ENCODE measurements at places on chromosomes 2 and 18.

DNA sequence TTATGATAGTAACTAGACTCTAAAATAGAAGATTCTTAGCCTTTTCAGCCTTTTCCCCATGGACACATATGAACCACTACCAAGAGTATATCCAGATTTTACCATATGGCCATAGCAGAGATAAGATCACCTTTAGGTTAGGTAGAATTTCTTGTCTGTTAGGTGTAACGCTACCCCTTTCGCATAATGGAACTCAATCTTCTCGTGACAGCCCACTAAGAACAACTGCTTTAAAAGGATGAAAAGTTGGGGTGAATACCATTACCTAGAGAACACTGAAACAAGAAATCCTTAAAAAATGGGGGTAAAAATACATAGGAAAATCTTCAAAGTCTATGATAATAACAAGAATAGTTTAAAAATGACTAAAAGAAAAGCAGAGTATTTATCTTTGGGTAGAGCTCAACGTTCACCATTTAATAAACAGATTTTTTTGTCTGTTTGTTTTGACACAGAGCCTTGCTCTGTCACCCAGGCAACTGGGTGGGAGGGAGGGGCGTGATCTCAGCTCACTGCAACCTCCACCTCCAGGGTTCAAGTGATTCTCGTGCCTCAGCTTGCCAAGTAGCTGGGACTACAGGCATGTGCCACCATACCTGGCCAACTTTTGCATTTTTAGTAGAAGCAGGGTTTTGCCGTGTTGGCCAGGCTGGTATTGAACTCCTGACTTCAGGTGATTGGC is 67.2 kb downstream of the VIL1 start:
- ATAC-seq, result no peak

DNA sequence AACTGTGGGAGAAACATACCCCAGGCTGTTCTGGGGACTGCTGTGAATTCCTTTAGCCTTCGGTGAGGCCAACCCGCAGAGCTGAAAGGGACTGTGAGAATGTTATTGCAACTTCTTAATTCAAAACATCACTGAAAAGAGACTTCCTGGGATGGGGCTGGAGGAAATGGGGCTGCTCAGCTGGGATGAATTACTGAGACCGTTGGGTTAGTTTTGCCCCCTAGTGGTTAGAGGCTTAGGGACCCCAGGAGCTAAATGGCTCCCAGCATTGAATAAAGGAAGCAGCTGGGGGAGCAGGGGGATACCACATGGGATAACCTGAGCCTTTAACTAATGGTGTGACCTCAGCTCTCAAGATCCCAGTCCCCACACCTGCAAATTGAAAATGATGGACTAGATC is 941.1 kb upstream of the FANCL start:
- ATAC-seq, result no peak

DNA sequence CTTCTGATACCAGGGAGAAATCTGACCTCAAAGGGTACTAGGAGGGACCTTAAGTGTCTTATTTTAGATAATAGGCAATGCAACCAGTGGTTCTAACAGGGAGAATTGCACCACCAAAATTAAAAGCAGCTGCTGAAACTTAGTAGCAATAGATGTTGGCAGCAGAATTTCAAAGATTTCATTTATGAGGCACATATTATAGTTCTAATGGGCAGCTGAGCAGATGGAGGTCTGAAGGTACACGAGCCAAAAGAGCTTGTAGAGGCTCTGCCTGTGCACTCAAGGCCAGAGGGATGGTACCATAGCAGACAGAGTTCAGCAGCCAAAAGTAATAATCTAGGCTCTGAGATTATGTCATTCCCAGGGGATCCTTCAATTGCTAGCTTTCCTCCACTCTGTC is 87.3 kb upstream of the NCKAP5 start:
- no peak for ATAC-seq

DNA sequence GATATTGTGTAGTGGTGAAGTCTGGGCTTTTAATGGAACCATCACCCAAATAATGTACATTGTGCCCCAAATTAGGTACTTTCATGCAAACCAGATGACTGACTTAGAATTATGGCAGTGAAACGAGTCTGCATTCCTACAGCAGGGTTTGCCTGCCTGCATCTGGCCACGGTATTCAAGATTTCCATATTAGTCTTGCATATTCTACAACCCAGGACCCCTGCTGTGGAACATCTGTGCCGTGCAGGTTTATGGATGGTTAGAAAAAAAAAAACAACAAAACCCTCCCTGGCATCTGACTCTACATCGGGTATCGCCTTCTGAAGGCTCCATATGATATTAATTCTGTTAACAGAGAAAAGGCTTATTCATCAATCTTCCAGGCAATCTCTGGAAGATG is 394.8 kb downstream of the DCDC2C start:
- no peak for ATAC-seq

- no peak for ATAC-seq
Measured at GRCh38 chr18:4658804-4659203, 203.7 kb upstream of the DLGAP1 start.

GRCh38 chr2:44805401-44806235 is 135.9 kb upstream of the SIX3 start:
- no peak for ATAC-seq

- no peak for ATAC-seq
Measured at GRCh38 chr2:42663828-42664227, 95.4 kb downstream of the MTA3 start.

DNA sequence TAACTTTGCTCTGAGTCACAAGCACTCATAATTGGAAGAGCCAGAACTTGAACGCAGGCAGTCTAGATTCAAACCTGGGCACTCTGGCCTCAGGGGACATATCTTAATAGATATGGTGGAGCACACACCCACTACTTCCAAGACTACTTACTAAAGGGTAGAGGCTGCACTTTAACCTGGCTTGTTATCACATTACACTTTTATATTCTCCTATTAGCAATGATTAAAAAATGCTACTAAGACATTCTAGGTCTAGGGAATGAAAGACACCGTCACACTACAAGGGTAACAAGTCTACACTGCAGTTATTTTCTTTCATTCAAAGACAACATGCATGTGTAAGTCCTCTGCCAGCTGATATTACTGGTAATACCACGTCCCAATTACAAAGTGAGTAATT is 258.8 kb downstream of the ZNF521 start:
- ATAC-seq, result no peak

DNA sequence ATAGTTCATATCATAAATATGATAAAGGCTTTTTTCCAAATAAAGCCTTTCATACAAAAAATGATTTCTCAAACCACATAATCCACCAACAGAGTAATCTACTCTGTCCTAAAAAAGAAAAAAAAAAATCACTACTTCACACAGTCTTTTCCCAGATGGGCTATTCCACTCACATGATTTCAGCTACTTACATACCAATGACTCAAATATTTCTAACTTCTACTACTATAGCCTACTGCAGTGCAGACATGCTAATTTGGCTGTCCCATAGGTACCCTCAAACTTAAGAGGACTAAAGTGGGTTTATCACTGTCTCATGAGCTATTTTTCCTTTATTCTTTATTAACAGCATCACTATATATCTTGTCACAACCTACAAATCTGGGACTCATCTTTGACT is 57.4 kb downstream of the SLC66A3 start:
- peak; percentile 60 for ATAC-seq

DNA sequence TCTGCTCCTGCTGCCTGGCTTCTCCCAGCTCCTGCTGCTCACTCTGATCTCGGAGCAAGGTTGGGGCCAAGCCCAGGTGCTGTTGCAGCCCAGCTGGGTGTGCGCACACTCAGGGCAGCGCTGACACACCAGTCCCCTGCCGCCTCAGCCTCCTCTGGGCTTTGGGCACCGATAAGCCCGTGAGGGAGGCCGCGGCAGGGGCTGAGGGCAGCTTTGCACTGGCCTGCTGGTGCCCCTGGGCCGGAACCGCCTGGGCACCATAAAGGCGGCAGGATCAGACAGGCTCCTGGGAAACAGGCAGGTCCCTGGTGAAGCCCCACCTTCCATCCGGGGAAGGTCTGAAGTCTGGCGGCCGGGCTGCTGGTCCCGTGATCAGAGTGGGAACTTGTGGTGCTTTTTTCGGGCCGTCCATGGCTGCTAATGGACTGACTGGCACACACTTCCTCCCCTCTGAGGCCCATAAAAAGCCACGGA is 14.1 kb upstream of the EML6 start:
- ATAC-seq, result no peak

- peak; percentile 98 for ATAC-seq
Measured at GRCh38 chr2:178914259-178914849, 107.1 kb upstream of the TTN start.

- peak; percentile 90 for ATAC-seq
Measured at GRCh38 chr2:218301176-218301819, 9.0 kb upstream of the TMBIM1 start.

DNA sequence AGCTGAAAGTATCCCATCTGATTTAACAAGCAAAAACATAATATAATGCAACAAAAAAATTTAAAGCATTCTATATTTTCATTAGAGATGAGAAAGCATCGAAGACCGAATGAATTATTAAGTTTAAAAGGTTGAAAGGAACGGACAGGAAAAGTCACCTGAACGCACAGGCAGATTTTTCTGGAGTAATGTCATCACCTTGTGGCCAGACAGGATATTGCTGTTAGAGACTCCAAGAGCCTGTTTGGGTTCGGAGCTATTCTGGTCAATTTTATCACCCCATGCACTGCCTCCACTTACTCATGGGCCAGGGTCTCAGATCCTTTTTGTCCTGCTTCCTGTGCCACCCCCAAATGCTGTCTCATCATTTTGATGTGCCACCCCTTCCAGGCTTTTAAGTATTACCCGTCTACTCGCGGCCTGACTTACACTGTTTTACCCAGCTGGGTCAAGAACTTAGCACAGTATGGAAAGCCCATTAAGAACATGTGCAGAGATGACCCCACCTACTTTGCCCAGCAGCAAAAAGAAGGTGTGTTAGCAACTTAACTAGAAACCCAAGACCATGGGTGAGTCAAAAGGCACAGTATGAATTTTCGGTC is 27.3 kb downstream of the GKN2 start:
- peak; percentile 89 for ATAC-seq

- no peak for ATAC-seq
Measured at GRCh38 chr18:2108591-2108990, 462.7 kb downstream of the METTL4 start.

DNA sequence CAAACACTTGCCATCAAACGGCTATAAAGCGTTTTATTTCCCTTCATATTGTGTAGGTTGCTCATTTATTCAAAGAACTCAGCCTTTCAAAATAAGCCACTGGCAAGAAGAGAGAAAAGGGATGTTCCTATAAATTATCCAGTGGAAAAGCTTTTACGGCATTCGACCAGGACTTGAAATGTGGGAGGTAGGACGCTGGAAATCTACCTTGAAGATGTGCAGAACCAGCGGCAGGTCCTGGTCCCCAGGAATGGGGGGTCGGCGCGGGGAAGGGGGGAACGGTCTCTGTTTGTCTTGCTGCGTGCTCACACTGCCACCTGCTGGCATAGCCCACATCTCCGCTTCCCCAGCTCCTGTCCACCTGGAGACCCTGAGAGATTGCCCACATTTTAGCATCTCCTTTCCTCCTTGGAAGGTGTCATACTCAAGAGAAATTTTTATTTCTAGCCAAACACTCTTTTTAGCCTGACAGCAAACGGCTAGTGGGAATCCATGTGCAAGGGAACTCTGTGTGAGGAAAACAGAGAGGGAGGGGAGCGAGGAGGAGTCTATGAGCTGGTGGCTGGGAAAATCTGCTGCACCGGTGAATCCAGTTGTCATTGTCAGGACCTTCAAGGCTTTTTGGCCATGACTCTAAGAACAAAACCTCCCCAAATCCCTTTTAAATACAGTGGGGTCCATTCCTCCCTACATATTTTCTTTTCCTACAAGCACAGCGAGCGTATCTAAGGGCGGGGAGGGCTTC is 349.0 kb upstream of the PKDCC start:
- peak; percentile 84 for ATAC-seq

DNA sequence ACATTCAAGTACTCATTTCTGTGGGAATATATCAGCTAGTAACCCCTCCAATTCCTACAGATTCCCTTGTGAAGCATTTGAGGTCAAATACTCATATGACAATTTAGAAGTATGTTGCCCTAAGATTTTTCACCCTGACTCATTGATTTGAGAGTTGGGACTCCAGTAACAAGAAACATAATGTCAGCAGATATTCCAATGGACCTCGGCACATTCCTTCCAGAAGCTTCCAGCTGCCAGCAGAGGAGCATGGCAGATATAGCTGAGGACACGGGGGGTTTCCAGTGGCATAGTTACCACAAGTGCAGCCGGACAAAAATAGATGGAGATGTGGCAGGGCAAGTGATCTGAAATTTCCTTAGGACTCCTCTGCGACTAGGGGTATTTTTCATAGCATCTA is 101.9 kb upstream of the ARHGAP28 start:
- no peak for ATAC-seq

- ATAC-seq, result no peak
Measured at GRCh38 chr2:96345868-96346462, 10.4 kb downstream of the NCAPH start.

- ATAC-seq, result no peak
Measured at GRCh38 chr2:58054264-58054663, 7.7 kb downstream of the VRK2 start.

DNA sequence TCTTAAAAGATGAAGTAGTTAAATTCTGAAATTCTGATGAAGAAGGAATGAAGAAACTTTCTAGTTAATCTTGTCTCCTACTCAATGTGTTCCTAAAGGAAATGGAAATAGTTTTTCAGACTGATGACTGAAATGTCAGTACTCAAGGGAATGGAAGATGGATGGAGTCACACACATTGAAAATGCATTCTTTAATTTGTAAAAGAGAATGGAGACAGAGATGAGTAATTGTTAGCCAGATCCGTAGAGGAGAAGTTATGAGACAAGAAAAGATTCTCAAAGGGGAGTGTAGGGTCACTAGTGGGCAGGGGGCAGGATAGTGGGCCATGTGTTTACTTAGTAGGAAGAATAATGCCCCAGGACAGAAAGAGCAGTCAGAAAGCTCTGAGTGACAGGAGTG is 13.3 kb downstream of the ZSWIM2 start:
- ATAC-seq, result no peak

DNA sequence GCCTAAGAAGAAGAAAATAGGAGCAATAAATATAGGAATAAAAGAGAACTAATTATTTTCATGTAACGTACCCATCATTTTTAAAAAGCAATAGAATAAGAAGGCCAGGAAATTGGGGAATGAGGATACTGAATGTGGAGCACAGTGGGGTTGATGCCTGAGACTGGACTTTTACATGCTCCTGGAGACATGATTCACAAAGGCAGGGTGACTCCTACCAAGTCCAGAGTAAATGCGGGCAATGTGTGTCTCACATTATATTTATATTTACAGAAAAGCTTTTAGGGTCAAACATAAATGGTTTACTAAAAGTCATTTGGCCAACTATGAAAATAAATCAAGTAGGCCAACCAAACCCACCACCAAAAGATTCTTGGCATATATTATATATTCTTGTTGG is 87.9 kb upstream of the COL5A2 start:
- peak; percentile 71 for ATAC-seq

DNA sequence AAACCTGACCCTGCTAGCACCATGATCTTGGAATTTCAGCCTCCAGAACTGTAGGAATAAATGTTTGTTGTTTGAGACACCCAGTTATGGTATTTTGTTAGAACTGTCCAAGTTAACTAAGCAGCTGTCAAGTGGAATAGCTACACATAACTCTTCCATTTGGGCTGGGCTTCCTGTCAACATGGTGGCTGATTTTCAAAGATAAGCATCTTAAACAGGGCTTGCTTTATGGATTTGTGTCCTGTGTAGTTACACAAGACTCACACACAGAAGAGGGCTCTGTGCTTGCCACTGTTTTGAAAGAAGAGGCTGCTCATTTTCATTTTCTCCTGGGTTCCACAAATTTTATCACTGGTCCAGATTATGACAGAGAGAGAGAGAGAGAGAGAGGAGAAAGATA is 35.7 kb downstream of the GCG start:
- no peak for ATAC-seq

- ATAC-seq, result no peak
Measured at GRCh38 chr2:230660294-230661060, 52.2 kb upstream of the CAB39 start.

GRCh38 chr2:32680942-32681341 is 53.1 kb downstream of the TTC27 start:
- no peak for ATAC-seq
